ENCODE measurements at places on chromosomes 1 and 21.

DNA sequence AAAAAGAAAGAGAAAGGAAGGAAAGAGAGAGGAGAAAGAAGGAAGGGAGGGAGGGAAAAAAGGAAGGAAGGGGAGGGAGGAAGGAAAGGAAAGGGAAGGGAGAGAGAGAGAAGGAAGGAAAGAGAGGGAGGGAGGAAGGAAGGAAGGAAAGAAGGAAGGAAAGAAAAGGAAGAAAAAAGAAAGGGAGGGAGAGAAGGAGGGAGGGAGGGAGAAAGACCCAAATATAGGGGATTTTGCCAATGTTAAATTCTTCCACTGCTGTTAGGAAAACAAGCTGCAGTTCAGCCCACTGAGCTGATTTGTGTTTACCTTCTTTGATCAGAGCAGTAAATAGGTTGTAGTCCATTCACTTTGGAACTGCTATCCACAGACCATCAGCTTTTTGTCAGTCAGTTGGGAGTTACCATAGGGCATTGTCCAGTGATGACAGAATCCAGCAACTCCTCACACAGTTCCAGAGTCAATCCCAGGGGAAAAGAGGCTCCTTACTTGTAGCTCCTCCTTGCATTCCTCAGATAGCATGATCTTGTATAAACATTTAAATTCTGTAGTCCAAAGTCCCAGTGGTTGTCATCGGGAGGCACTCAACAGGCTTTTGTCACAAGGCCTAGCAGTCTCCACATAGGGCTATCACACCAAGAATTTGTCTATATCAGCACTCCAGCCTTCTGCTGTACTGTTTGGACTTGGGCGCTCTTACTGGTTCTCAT lies 13.5 kb upstream of the PPP1R8 start:
- DNase-seq: peak; percentile 48

GRCh38 chr1:44423591-44424537 lies 18.8 kb downstream of the RNF220 start:
- DNase-seq: peak; percentile 46

- no peak for DNase-seq
These were observed 16.1 kb upstream of the PEX10 start for GRCh38 chr1:2428490-2428889.

DNA sequence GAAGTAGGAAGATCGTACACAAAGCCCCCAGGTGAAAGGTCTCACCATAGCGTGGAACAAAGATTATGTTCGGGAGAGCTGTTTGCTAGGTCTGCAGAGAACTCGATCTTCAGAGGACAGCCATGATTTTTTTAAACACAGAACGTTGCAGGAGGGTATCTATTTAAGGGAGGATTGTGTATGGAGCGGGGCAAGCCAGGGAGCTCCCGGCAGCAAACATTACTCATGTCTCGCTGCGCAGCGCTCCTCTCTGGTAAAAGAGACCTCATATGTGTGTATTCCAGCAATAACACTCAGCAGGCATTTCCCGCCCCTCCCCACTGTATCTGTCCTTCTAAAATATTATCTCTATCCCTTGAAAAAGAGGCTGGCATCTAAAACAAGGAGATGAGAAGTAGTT lies 2.7 kb downstream of the GLIS1 start:
- no peak for DNase-seq

- no peak for DNase-seq
These were observed 10.2 kb downstream of the JAK1 start for GRCh38 chr1:64956010-64956640.

GRCh38 chr1:62428351-62428750 lies 8.5 kb upstream of the USP1 start:
- no peak for DNase-seq

GRCh38 chr1:181089676-181090544 lies 1.4 kb downstream of the IER5 start:
- DNase-seq: peak; percentile 56

GRCh38 chr1:107633596-107633995 lies 331.4 kb downstream of the VAV3 start:
- no peak for DNase-seq

DNA sequence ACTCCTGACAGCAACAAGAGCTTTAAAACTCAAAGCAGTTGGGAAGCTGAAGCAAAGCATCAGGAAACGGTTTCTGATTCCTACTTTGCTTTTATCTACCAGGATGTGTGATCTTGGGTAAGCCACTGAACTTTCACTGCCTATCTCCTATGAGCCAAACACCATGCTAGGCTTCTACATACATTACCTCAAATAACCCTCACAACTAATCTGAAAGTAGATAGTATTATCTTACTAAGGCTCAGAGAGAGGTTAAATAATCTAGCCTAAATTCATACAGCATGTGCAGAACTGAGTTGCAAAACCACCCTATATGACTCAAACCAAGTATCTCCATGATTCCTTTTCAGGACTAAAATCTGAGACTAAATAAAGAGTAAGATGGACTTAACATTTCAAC lies 83.8 kb downstream of the EVI5 start:
- no peak for DNase-seq

DNA sequence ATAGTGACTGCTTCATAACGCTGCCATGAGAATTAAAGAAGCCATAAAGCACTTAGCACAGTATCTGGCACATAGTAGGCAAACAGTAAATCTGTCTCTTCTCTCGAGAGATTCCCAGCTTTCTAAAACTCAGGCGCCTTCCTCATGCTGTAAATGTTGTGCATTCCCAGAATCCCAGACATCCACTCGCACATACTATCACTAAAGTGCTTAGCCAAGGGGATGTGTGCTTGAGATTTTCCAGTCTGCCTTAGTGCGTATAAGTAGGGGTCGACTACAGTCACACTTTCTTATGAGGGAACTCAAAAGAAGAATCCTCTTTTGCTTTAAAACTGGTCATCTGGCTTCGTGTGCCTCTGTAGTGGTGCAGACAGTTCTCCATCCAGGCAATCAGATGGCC lies 98.6 kb upstream of the SPATA6 start:
- no peak for DNase-seq

- DNase-seq: no peak
These were observed 367.7 kb upstream of the NEGR1 start for GRCh38 chr1:72649991-72650390.

GRCh38 chr1:41765152-41765551 lies 153.6 kb downstream of the HIVEP3 start:
- no peak for DNase-seq

DNA sequence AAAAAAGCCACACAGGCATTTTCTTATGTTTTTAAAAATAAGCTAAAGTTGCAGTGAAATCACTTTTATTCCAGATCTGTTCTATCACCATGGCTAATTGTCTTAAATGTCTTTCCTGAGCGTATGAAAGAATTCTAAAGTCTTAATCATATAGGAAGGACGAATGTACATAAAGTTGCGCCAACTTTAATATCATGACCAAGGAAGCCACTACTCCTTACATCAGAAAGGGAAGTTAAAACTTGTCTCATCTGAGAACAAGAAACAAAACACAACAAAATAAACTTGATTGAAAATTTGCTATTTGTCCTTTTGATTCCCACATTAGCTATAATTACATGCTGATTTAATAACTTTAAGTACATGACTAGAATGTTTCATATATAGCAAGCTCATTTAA lies 26.5 kb downstream of the CNIH4 start:
- no peak for DNase-seq

DNA sequence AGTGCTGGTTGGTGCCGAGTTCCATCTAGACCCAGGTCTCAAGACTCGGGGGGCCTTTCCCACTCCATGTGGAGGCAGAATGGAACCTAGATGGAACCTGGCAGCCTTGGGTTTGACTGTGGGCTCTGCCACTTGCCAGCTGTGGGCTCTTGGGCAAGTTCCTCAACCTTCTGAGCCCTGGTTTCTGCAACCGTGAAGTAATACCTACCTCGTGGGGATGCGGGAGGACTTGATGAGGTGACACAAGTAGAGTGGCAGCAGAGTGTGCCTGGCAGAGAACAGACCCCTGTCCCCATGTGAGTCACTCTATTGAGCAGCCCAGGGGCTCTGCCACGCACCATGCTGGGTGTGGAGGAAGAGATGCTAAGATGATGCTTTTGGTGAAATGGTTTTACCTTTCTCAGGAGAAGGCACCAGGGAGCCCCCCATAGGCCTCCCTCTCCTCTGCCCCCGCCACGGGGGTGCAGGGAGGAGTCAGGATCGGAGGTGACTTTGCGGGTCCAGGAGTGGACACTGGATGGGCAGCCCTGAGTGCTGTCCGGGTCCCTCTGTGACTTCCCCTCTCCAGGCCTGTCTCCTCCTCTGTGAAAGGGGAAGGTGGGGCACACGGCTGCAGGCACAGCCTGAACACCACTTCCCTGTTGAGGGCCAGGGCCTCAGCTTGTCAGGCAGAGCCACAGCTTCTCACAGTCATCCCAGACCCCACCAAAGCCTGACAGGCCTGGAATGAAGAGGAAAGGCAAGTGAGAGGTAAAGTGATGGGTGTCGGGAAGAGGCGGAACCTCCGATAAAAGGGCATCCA lies 36.7 kb upstream of the EDN2 start:
- no peak for DNase-seq

DNA sequence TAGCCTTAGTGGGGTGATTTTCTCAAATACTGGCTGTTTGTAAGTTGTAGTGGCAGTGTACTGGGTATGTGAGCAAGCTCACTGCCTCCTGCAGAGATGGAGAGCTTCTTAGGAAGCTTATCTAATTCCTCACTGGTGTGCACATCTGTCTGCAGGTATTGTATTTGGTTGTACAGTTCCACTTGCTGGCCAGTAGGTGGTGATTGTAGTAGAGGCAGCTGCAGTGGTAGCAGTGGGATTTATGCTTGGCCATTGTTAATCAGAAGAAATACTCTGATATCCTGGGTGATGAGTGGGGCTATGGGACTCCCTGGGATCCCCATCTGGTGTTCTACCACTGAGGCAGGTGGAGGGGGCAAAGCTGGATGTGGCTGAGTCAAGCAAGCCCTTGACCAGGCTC lies 276.1 kb upstream of the SPAG17 start:
- no peak for DNase-seq

GRCh38 chr1:8171751-8172464 lies 145.8 kb upstream of the ERRFI1 start:
- DNase-seq: no peak

- no peak for DNase-seq
These were observed 34.9 kb downstream of the DNAJC11 start for GRCh38 chr1:6666696-6667095.

DNA sequence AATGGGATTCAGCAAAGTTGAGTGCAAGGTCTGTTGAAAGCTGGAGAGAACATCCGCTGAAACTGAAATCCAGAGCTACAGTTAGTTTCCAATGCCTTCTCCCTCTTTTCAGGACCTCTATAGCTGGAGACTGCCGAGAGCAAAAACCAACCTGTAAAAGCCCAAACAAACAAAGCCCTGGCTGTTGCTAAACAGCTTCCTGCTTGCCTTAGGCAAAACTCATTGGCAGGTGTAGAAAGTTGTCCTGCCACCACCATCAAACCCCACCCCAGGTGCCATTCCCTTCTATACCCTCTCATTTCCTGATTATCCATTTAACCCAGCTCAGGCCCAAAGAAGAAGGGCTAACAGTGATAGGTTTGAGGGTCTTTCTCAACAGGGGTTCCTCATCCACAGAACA lies 24.7 kb downstream of the SCYL3 start:
- no peak for DNase-seq

DNA sequence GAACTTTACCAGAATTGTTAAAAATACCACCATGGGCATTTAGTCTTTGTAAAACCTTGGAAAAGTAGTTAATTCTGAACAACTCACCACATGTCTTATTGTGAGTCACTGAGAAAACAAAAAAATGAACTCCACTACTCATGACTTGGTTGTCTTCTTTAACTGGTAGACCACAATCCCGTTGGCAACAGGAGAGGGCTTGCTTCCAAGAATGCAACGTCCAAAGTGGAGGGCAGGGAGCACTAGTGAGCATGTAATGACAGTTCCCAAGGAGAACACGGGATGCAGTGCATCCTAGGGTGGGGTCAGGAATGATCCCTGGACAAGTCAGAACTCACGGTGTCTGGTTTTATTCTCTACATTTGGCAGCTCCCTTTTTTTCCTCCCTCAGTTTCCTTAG lies 15.2 kb upstream of the HMCN1 start:
- DNase-seq: peak; percentile 50

GRCh38 chr1:75855010-75855409 lies 58.3 kb downstream of the MSH4 start:
- DNase-seq: peak; percentile 9

- DNase-seq: no peak
These were observed 25.4 kb upstream of the SDHB start for GRCh38 chr1:17078991-17079868.

DNA sequence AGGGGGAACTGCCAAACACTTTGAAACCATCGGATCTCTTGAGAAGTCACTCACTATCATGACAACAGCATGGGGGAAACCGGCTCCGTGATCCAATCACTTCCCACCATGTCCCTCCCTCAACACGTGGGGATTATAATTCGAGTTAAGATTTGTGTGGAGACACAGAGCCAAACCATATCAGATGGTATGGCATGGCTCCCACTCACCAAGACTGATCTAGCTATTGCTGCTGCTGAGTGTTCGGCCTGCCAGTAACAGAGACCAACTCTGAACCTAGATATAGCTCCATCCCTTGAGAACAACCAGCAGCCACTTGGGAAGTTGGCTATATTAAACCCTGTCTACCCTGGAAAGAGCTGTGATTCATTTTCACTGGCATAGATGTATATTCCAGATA lies 49.4 kb downstream of the CDCP2 start:
- DNase-seq: no peak

- DNase-seq: no peak
These were observed 94.0 kb downstream of the DMRTB1 start for GRCh38 chr1:53552981-53553733.

DNA sequence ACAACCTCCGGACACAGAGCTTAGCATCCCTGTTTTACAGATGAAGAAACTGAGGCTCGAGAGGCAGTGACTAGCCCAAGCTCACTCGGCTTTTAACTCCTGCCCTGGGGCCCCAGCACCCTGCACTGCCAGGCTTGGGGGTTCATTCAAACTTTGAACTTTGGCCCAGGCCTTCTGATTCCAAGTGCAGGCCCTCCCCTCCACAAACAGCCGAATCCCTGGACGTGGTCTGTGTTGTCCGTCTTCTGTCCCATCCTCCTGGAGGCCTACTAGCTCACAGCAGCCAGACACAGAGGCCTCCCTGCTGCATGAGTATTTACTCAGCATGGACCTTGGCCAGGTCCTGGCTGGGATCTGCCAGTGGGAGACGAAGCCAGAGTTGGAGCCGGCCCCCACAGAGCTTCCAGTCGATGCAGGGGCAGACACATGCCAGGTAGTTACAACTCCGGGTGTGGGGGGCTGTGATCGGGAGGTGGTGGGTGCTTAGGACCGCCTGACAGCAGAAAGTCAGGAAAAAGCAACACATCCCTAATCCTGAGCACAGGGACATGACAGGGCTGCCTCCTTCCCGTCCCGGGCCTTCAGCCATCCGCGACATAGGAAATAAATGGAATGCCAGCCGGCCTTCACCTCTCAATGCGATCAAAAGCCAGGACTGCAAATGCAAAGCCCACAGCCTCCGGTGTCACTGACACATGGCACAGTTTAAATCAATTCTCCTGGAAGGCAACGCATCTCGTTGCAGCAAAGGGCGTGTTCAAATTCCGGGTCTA lies 7.4 kb downstream of the IFFO2 start:
- no peak for DNase-seq
